ENCODE measurements at places on chromosomes 2 and 18. TPM values are rescaled to one million over a fixed set of nuclear protein-coding genes. Genes with fewer than 3 reads are reported as not detected.

LRRFIP1 gene
- total RNA-seq = 53.3 TPM

ZNF804A gene
- 16.8 TPM for total RNA-seq

RAB6D gene
- total RNA-seq = not detected

CTAGE1 gene
- not detected for total RNA-seq

KIF1A gene
- total RNA-seq = 4.0 TPM

DPP4 gene
- total RNA-seq = 0.08 TPM

G6PC2 gene
- not detected for total RNA-seq

PID1 gene
- total RNA-seq = 6.6 TPM

REG3G gene
- not detected for total RNA-seq

DQX1 gene
- total RNA-seq = 0.30 TPM

DNA sequence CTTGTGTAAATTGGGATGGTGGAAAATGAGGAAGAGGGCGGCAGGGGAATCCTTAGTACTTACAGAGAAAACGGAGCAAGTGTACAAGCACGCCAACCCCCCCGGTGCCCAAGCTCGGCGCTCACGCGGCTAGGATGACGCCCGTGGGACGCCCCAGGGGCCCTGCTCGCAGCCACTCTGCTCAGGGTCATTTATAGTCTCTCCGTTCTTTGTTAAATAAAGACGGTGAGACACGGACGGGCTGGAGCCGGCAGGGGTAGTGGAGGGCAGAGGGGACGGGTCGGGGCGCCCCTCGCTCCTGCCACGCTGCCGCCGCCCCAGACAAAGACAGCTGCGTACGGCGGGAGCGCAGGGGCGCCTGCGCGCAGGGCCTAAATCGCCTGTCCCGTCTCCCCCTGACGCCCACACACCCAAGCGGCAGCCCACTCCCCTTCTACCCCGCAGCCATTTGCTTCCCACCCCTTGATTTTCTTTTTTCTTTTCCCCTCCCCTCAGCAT is 37.8 kb downstream of the PCBP1 start:
- peaks cover 2% of the 10 kb centered on the region for H3K36me3 ChIP-seq
- peaks cover 40% of the 10 kb centered on the region for H3K4me1 ChIP-seq
- H3K27me3 ChIP-seq = no peaks in the 10 kb centered on the region
- DNase-seq = peak; percentile 84
- H3K4me3 ChIP-seq = peak overlapping the region; percentile 94

GRCh38 chr2:64727013-64727767 is 73.5 kb upstream of the SERTAD2 start:
- H3K36me3 ChIP-seq = 0 out of 2 replicates have a peak, but pooled peaks cover 2% of the 10 kb centered on the region
- H3K4me3 ChIP-seq = no peak overlapping the region
- H3K27ac ChIP-seq = no peak overlapping the region
- peaks cover 38% of the 10 kb centered on the region for H3K4me1 ChIP-seq

DNA sequence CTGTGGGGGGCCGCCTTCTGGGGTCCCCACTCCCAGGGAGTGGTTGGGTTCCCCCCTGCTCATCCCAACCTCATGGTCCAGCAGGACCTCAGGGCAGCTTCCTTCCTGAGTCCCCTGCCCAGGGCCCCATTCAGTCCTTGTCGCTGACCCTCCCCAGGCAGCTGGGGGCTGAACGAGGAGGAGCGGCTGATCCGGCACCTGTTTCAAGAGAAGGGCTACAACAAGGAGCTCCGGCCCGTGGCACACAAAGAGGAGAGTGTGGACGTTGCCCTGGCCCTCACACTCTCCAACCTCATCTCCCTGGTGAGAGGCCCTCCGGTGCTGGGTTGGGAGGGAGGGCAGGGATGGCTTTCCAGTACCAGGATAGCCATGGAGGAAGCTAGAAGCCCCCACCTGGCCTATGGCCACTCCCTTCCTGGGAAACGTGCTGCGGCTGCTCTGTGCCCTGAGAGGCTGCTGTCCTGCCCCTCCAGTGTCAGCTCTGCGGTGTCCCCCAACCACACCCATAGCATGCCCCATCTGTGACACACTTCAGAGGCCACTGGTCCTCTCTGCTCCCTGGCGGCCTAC is 497 bp downstream of the CHRND start:
- no peaks in the 10 kb centered on the region for H3K36me3 ChIP-seq
- H3K27ac ChIP-seq = peak overlapping the region; percentile 97
- DNase-seq = peak; percentile 76

DNA sequence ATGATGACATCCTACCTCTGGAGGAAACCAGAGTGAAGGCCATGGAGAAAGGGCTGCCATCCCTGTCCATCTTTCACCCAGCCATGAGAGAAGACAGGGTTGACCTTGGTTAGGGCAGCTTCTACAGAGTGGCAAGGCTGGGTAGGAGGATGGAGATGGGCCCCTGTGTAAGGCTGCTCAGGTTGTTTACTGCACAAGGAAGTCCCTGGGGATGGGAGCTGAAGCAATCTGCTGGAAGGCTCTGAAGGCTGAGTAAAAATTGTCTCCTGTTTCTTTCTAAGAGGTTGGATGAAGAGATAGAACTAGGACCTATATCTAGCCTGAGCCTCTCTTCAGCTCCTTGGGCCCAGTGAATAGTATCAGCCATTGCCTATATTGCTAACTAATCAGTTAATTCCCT is 14.4 kb downstream of the ELMOD3 start:
- no peak overlapping the region for H3K27ac ChIP-seq
- H3K4me3 ChIP-seq = no peak overlapping the region
- no peaks in the 10 kb centered on the region for H3K4me1 ChIP-seq
- H3K36me3 ChIP-seq = no peaks in the 10 kb centered on the region

- no peak overlapping the region for H3K4me3 ChIP-seq
- H3K27me3 ChIP-seq = no peaks in the 10 kb centered on the region
- peaks cover 5% of the 10 kb centered on the region for H3K36me3 ChIP-seq
- no peak overlapping the region for H3K27ac ChIP-seq
- no peak for DNase-seq
- peaks cover 2% of the 10 kb centered on the region for H3K4me1 ChIP-seq
Observed at GRCh38 chr2:15554525-15555218, 6.5 kb downstream of the NBAS start.

- no peaks in the 10 kb centered on the region for H3K36me3 ChIP-seq
- no peak overlapping the region for H3K4me3 ChIP-seq
- H3K27ac ChIP-seq = no peak overlapping the region
- DNase-seq = no peak
Observed at GRCh38 chr18:50647792-50648191, 87.9 kb downstream of the MAPK4 start.

DNA sequence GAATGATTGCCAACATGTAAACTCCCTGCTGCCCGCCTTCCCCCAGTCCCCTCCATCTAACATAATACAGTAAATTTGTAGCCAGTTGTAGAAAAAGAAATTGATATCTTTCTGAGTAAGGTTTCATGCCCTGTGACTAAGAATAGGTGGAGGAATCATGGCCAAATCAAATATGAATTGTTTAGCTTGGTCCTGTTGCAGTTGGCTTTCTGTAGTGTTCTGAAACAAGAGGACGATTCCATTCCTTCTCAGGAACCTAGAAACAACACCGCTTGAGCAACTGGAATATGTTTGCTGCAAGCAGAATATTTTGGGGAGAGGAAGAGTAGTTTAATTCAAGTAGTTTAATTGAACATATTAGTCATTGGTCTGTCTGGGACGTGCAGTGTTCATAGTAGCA is 7.0 kb upstream of the DRC1 start:
- H3K36me3 ChIP-seq = peaks cover 11% of the 10 kb centered on the region
- no peaks in the 10 kb centered on the region for H3K27me3 ChIP-seq
- H3K4me3 ChIP-seq = no peak overlapping the region
- DNase-seq = no peak
- no peaks in the 10 kb centered on the region for H3K4me1 ChIP-seq

DNA sequence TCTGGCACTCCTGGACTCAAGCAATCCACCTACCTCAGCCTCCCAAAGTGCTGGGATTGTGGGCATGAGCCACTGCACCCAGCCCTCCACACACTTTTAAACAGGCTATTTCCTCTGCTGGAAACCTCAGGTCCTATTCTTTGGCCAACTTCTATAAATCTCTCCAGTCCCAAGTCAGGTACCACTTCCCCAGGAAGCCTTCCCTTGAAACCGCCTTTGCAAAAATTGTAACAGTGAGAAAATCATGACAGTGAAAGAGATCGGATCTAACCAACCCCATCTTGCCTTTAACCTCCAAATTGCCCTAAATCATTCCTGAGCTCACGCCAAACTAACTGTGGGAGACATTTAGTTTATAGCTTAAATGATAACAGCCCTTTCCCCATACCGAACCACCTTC is 67.3 kb upstream of the CABLES1 start:
- H3K27ac ChIP-seq = no peak overlapping the region
- H3K4me3 ChIP-seq = no peak overlapping the region
- H3K27me3 ChIP-seq = no peaks in the 10 kb centered on the region
- no peaks in the 10 kb centered on the region for H3K4me1 ChIP-seq
- H3K36me3 ChIP-seq = no peaks in the 10 kb centered on the region

DNA sequence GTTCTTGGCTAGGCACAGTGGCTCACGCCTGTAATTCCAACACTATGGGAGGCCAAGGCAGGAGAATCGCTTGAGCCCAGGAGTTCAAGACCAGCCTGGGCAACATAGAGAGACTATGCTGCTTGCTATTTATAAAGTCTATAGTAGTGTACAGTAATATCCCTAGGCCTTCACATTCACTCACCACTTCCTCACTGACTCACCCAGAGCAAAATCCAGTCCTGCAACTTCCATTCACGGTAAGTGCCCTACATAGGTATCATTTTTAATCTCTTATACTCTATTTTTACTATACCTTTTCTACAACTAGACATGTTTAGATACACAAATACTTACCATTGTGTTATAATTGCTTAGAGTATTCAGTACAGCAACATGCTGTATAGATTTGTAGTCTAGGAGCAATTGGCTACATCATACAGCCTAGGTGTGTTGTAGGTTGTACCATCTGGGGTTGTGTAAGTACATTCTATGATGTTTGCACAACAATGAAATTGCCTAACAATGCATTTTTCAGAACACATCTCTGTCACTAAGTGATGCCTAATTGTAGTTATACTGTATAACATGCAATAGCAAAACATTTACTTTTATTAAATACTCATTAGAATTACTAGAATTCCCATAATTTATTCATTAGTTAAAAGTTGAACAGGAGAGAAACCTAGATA is 8.8 kb downstream of the DHX57 start:
- H3K27ac ChIP-seq = no peak overlapping the region
- peaks cover 28% of the 10 kb centered on the region for H3K36me3 ChIP-seq
- no peak overlapping the region for H3K4me3 ChIP-seq
- no peaks in the 10 kb centered on the region for H3K27me3 ChIP-seq

DNA sequence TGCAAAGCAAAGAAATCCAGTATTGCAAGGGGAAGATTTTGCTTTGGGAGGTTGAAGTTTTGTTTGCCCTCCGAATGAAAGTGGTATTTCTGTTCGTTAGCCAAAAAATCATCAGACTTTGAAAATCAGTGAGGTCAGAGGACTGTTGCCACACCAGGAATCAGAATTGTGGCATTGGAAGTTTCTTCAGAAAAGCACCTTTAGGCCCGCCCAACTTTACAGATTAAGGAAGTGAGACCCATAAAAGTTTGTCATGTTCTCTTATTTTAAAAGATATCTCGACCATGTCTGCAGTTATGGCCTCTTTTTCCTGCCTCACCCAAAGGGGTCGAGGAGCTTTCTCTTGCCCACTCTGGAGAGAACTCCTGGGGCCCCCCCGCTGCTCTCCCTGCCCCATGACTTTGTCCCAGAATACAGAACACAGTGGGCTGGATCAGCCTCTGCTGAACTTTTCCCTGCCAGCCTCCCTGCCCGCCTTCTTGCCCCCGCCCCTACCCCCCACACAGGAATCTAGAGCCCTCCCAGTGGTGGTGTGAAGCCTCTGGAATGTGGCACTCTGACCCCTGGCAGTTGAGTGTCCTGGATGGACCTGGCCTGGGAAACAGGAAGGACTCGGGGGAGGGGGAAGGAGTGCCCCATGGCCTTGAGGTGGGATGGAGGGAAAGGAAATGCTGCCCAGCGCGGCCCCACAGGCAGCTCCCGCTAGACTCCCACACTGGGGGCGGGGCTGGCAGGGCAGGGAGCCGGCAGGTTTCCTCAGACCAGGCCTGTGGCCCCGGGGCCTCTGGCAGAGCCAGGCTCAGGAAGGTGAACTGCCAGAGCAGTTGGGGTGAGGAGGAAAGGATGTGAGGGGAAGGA is 25.3 kb downstream of the CRIM1 start:
- H3K4me3 ChIP-seq = no peak overlapping the region
- H3K27ac ChIP-seq = no peak overlapping the region
- H3K27me3 ChIP-seq = no peaks in the 10 kb centered on the region

GRCh38 chr2:206443735-206444527 is 599 bp downstream of the ADAM23 start:
- peak overlapping the region; percentile 96 for H3K4me3 ChIP-seq
- no peaks in the 10 kb centered on the region for H3K27me3 ChIP-seq
- no peaks in the 10 kb centered on the region for H3K36me3 ChIP-seq
- peak overlapping the region; percentile 43 for H3K27ac ChIP-seq

DNA sequence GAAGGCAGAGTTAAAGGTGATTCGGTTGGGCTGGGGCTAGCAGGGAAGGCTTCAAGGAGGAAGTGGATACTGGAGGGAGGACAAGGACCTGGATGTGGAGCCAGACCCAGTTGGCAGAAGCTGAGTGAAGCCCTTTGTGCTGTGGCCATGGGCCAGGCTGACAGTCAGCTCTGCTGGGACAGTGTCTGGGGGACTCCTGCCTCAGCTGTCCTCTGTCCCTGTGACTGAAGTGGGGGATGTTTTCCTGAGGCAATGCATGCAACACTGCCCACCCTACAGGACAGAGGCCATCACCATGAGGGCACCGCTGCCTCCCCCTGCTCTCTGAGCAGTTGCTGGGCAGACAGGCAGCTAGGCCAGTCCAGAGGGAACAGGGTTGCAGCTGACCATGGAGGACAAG is 40.0 kb downstream of the ST8SIA5 start:
- DNase-seq = no peak
- H3K4me3 ChIP-seq = no peak overlapping the region
- peaks cover 10% of the 10 kb centered on the region for H3K4me1 ChIP-seq
- H3K36me3 ChIP-seq = no peaks in the 10 kb centered on the region
- H3K27me3 ChIP-seq = no peaks in the 10 kb centered on the region

GRCh38 chr2:37367984-37368383 is 23.6 kb downstream of the QPCT start:
- DNase-seq = no peak
- H3K4me1 ChIP-seq = no peaks in the 10 kb centered on the region
- H3K27me3 ChIP-seq = no peaks in the 10 kb centered on the region

DNA sequence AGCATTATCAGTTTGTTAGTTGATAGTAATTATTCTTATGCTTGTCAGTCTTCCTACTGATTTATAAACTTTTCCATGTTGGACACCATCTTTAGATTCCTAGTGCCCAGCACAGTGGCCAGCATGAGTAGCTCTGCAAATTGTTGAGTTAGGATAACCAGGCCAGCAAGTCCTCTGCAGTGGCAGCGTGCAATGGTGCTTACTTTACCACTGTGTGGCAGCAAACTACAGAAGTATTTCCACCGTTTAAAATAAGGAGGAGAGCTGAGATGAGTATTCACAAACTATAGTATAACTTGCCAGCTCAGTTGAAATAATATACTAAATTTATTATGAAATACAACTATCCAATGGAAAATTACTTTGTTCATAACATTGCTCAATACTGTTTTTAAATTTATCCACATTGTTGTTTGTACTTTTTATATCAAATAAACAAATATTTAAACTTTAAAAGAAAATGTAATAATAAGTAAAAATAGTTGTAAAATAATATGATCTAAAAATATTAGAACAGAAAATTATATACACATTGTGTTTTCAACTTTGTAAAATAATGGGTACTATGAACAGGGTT is 9.3 kb upstream of the THADA start:
- H3K4me3 ChIP-seq = no peak overlapping the region
- peak; percentile 51 for DNase-seq
- no peak overlapping the region for H3K27ac ChIP-seq
- no peaks in the 10 kb centered on the region for H3K27me3 ChIP-seq

GRCh38 chr2:138333677-138334076 is 167.9 kb upstream of the SPOPL start:
- H3K36me3 ChIP-seq = no peaks in the 10 kb centered on the region
- no peaks in the 10 kb centered on the region for H3K27me3 ChIP-seq
- no peak for DNase-seq
- no peak overlapping the region for H3K4me3 ChIP-seq
- no peaks in the 10 kb centered on the region for H3K4me1 ChIP-seq
